Activated CD4-positive, alpha-beta T cell treated with anti-CD3 and anti-CD28 coated beads for 48 hours (primary cell): ENCODE measurements at places on chromosomes 6 and 20.

- no peak for DNase-seq
Measured at GRCh38 chr6:29941471-29941870, 861 bp upstream of the HLA-A start.

DNA sequence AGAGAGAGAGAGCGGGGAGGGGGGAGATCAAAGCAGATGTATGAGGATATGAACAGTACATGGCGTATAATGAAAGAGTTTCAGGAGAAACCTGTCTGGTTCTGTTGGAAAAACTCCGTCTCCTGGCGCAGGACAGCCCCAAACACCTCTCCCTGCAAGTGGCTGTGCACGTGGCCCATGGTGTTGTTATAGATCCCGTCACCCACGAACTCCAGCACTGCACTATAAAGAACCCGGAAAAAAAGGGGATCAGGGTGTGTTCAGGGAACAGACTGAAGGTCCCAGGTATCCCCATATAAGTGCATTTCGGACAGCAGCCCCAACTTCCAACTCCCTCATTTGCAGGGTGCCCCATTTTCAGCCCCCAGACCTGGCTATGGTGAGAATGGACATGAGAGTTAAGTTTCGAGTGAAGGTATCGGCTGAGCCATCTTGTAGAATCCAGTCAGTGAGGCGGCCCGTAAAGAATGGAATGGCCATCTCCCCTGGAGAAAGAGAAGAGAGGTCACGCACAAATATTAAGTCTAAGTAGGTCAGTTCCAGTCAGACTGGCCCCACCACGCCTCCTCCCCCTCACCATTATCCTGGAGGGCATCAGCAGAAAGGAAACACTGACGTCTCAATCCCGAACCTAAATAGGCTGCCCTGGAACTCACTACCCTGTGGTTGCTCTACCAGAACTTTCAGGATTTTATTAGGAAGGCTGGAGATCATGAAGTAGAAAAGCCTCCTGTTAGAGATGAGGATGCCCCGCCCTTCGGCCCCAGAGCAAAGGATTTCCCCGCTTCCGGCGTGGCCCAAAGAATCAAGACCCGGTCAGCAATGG, 1.3 kb downstream of the TAP1 start:
- peak; percentile 49 for DNase-seq

- no peak for DNase-seq
Measured at GRCh38 chr6:117072134-117072533, 193.2 kb upstream of the VGLL2 start.

DNA sequence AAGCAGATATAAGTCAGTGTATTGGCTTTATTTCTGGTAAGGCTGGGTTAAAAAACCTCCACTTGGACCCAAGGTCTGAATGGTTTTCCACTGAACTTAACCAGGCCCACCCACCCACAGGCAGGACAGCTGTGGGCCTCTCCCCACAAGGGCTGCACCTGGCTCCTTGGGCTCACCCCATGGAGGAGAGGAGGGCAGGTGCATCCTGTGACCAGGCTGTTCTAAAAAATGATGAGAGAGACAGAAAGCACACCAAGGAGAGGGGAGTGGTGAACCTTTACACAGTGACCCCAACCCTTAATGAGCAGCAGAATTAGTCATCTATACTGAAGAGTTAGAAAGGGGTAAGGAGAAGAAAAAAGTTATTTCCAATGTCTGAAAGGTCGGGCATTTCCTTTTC, 34.5 kb upstream of the DUSP22 start:
- DNase-seq: no peak

DNA sequence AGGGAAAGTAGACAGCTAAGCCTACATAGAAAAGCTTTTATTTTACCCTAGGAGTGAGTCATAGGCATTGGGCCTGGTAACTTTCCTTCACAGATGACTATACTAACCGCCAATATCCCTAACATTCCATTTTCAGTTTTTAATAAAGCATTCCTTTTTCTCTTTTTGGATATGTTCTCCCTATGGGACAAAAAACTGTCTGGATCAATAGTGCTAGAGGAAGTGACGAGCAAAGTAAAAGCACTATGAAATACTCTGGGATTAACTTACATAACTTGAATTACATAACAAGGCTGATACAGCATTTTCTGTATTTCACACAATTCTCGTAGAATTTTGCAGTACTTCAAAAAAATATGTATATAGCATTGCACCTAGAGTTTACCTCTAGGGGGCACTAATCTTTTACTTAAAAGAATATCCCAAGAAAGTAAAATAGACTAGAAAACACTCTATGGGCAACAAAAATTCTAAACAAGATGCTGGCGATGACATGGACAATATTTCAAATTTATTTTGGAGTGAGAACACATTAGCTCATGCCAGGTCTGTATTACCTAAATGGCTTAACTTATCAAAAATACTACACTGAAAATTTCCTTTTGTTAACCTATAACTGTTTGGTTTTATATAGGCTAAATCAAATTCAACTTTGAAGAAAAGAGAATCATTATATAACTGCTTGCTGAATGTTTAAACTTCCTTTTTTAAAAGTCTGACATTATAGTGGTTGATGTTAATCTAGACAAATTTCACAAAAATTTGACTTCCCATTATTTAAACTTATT, 66.3 kb upstream of the DST start:
- DNase-seq: no peak
